ENCODE measurements at places on chromosomes 13 and 19.

DNA sequence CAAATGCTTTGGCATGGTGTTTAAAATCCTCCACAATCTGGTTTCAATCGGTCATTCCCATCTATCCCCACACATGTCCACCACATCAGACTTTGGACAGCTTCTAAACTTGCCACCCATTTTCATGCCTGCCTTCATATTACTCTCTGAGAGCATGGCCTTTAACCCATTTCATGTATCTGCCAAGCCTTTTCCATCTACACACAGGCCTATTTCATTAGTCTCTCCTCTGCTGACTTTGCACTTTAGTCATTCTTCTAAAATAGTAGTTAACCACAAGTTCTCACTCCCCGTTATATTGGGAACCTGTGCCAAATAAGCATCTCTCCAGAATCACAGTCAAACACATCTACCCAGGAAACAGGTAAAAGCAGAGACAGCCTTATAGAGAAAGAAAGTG lies 142.2 kb downstream of the MZT1 start:
- DNase-seq, result no peak

GRCh38 chr19:40584007-40584406 lies 7.3 kb downstream of the SHKBP1 start:
- DNase-seq, result peak; percentile 52

DNA sequence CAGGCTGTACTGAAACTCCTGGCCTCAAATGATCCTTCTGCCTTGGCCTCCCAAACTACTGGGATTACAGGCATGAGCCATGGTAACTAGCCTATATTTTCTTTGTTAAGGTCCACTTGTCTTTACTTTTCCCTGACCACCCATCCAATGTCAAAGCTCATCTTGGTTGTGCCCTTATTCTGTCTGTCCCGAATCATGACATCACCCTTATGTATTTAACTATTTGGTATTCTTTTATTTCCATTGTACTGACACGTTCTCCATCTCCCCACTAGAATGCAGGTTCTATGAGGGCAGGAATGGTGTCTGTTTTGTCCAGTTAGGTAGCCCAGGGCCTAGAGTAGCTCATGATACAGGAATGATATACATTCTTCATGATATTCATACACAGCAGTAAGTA lies 104.8 kb downstream of the ZNF536 start:
- no peak for DNase-seq

DNA sequence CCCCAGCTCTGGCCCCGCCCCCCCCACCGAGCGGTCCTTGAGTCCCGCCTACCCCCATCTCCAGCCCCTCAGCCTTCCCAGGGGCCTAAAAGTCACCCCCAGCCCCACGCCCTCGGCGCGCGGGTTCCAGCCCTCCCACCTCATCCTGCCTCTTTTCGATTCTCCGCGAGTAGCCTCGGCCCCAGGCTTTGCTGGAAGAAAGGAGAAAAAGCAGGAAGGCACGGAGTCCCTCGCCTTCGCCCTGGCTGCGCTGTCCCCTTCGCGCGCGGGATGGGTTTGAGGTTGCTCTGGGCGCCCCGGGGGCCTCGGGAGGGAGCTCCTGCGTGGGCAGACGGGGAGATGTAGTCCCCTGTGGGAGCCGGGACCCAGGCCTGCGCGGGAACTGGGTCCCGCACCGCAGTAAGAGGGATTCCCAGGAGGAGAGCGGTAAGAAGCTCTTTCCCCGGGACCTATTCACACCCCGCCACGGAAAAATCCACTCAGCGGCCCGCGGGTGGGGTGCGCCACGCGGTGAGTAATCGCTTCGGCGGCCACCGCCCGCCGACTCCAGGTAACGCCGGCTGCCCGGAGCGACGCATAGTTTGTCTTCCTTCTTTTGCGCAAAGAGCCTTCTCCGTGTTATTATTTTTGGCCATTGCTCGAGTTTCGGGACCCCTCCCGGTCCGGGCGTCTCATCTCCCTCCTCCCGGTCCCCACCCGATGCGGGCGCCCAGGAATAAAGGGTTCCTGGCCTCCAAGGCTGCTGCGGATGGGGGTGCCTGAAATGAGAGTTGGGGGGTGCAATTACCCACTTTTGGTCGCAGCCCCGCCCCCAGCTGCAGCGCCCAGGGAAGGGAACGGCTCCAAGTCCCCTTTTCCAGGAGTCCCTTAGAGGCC lies 865 bp upstream of the CRLF1 start:
- no peak for DNase-seq

GRCh38 chr19:36150586-36150985 lies 1.7 kb downstream of the COX7A1 start:
- DNase-seq, result no peak

DNA sequence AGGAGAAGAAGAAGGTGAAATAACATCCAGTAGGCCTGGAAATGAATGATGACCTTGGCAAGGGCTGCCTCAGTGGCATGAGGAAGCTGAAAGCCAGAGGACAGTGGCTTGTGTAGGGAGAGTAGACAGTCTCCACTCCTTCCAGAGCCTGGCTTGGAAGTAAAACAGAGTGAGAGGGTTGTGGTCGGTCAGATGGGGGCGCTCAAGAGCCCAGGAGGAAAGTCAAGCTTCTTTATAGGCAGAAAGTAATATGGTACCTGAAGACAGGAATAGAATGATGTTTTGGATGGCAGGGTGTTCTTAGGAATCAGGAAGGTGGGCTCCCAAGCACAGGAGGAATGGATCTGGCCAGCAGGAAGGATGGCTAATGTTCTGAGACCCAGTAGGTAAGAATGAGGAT lies 75.1 kb upstream of the TSC22D1 start:
- no peak for DNase-seq

DNA sequence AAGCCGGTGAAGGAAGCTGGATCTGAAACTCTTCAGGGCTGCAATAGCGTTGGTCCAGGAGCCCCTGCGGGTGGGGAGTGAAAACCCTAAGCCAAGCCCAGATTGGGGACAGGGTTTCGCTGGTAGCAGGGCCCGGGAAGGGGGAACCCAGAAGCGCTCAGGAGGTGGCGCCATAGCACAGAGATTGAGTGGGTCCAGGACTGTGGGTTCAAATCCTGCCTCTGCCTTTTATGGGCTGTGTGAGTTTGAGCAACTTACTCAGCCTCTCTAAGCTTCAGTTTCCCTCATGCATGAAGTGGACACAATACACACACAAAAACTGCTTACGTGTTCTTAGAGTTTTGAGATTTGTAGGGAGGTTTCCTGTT lies 8.3 kb upstream of the SYCN start:
- DNase-seq, result peak; percentile 9

- peak; percentile 63 for DNase-seq
Observed at GRCh38 chr13:48144413-48145035, 49.6 kb upstream of the MED4 start.

- no peak for DNase-seq
Observed at GRCh38 chr13:102255409-102255808, 146.4 kb downstream of the FGF14 start.

- DNase-seq, result no peak
Observed at GRCh38 chr19:17614476-17614875, 59.0 kb downstream of the COLGALT1 start.

DNA sequence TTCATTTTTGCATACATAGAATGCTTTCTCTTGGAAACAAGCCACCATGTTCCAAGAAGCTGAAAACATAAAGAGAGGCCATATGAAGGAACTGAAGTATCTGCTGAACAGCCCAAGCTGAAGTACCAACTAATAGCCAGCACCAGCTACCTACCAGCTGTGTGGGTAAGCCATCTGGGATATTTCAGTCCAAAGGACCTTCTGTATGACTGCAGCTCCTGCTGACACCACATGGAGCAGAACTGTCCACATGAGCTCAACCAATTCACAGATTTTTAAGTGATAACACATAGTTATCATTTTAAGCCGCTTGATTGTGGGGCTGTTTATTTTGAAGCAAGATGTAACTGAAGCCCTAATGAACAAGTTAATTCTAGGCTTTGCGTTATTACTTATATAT lies 621.1 kb upstream of the KLHL1 start:
- DNase-seq, result no peak

DNA sequence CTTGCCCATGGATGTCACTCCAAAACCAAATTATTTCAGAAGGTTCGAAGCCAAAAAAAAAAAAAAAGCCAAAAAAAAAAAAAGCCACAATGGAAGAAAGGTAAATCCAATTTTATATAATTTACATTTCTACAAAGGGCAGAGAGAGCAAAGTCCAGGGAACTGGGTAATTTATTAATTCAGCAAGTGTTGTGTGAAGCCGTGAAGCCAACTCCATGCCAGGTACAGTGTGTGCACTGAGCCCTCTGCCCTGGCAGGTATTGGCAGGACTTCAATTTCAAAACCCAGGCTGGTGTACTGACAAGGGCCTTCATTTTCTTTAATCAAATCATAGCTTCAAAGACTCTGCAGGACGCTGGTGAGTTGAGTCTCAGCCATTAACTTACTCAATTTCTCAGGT lies 5.5 kb upstream of the RFPL4A start:
- no peak for DNase-seq

GRCh38 chr13:51834581-51835171 lies 10.3 kb downstream of the TMEM272 start:
- DNase-seq, result no peak
